CD4-positive, alpha-beta T cell treated with Interleukin-4 for 1 hour (primary cell): ENCODE measurements at places on chromosomes 7 and 10.

DNA sequence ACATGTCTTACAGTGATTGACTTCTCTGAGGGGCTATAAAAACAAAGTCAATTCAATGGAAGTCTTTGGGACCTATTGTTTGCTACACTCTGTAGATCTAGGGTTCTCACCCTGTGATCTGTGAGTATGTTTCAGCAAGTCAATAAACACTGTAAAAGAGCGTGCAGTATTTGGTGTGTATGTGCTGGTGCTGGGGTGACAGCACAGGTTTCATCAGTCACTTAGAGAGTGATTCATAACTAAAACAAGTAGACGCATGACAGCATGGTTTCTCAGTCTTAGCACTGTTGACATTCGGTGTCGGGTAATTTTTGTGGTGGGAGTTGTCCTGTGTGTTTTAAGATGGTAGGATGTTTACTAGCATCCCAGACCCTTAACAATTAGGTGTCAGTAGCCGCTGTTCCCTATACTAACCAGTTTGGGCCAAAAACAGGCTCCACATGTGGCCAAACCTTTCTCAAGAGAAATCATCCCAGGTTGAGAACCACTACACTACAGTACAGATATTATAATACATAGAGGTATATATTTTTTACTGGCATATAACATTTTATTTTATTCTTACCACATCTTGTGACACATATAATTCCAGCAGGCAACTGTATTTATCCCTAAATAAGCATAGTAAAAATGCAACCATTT is 411.8 kb downstream of the ARL4A start:
- DNase-seq, result no peak

GRCh38 chr7:80647436-80647835 is 9.0 kb downstream of the CD36 start:
- no peak for DNase-seq

GRCh38 chr7:11261470-11261869 is 287.8 kb downstream of the PHF14 start:
- no peak for DNase-seq

GRCh38 chr10:119221666-119222065 is 14.3 kb downstream of the GRK5 start:
- no peak for DNase-seq
